ENCODE measurements at places on chromosomes 7 and 10. TPM values are rescaled to one million over a fixed set of nuclear protein-coding genes. Genes with fewer than 3 reads are reported as not detected.
A peak's percentile ranks its signal among the peaks of the same experiment; 100 is the strongest.

PTN gene
- 136 TPM for polyA plus RNA-seq

CYP3A7 gene
- polyA plus RNA-seq: 0.17 TPM

HOXA1 gene
- polyA plus RNA-seq: 2.9 TPM

C10orf67 gene
- 0.14 TPM for polyA plus RNA-seq

MEST gene
- polyA plus RNA-seq: 236 TPM

- no peak for DNase-seq
Measured at GRCh38 chr7:80618096-80618495, 20.3 kb upstream of the CD36 start.

DNA sequence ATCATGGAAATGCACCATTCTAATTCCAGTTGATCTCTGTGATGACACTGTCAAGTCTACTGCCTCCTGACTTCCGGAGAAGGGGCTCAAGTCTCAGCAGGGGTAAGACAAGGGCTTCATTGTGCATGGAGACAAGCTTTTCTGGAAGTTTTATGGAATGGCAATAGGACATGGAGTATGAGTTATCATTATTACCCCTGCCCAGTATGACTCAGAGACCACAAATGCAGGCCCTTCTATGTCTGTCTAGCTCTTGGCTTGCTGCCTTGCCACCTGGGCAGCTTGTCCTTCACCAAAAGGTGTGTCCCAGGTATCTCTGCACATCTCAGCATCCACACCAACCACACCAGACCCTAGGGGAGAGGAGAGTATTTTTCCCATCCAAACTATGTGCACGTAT lies 34.9 kb upstream of the KIAA1217 start:
- DNase-seq: no peak

DNA sequence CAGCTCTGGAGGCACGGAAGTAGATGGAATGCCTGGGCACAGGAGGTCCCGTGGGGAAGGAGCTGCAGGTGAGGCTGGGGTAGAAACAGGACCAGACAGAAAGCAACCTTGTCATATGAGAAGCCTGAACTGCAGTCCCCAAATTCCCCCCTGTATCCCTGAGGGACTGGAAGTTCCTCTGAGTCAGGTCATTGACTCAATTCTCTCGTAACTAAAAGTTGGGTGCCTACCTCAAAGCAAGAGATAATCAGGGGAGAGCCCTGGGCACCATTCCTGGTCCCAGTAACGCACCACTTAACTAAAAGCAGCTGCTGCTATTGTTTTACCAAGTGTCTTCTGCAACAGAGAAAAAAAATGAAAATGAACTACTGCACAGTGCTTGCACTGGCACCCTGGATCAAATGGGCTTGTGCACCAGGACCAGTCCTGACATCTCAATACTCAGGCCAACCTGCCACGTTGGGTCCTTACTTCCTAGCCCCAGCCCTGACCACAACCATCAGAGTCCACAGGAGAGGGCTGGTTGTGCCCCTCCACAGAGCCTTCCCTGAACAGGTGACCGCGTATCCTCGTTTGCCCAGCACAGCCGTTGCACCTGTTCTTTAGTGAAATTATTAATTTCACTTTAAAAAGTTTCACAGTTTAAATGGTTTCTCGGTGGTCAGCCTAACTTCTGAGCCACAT lies 79.3 kb downstream of the GRID1 start:
- DNase-seq: no peak

- peak; percentile 53 for DNase-seq
Measured at GRCh38 chr10:88064608-88065382, 201.4 kb downstream of the PTEN start.

DNA sequence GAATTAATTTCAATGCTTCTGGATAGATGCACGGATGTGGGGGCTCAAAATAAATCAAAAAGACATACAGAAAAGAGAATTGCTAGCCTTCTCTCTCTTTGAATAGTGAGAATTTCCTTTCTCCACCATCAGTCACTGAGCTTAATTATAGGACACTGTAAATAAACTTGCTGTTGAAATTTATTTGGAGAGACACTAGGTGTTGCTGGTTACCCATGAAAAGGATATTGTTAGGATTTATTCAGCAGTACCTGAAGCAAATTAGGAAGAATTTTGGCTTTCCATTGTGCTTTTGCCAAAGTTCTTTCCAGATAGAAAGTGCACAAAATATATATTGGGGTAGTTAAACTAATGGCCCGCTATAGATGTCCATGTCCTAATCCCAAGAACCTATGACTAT lies 27.6 kb downstream of the GCC1 start:
- DNase-seq: no peak

- DNase-seq: no peak
Measured at GRCh38 chr10:116785282-116785681, 42.9 kb upstream of the HSPA12A start.

DNA sequence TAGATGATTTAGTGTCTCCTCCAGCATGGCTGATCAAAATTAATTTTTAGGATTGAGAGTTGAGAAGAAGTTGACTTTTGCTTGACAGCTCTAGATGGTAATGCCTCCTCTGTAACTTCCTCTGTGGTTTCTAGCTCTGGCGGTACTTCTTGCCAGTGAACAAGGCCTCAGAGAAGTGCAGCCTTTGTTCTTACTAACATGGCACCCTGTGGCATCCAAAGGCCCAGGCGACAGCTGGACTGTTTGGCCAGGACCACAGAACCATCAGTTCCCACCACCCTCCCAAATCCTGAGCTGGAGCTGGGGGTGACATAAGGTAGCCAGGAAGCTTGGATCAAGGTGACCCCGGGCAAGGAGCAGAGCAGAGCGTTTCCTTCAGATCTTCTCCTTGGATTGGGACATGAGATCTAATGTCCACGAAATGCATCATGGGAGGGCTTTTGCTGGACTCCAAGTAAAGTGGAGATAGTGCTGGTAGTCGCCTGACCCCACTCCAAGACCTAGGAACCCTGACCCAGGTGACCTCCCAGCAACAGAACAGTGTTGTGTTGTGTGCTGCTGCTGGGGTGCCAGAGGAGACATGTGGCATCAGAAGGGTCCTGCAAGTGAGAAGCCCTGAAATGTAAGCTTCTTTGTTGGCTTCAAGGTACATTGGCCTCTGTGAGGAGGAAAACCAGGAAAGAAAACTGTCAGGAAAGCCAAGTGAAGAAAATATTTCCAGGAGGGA lies 41.8 kb downstream of the APBB1IP start:
- no peak for DNase-seq

Measured in AG04450 (cell line).